Activated CD4-positive, alpha-beta T cell treated with anti-CD3 and anti-CD28 coated beads, Interleukin-2, amount 10 ng/mL, durations not matched to agents 7 days and 5 days (primary cell): ENCODE measurements at places on chromosomes 11 and 22.

GRCh38 chr22:30128511-30128910 is 48.2 kb downstream of the HORMAD2 start:
- DNase-seq, result no peak

- no peak for DNase-seq
Observed at GRCh38 chr11:71286701-71287643, 34.6 kb upstream of the SHANK2 start.

DNA sequence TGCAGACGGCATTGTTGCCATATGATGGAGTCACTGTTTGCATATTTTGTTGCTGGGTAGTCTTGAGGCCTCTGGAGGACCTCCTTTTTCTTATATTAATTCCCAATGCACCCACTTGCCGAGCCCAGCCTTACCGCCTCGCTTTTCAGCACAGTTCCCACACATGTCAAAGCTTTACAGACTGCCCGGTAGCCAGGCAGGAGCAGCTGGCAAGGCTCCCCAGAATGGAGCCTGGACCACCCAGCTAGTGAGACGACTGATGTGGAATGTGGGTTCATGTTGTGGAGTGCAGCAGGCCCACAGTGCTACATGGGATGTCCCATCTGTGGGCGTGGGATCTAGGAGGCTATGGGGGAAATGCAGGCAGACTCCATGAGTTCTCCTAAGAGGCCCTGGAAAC is 99.4 kb upstream of the MTMR2 start:
- DNase-seq, result no peak

- peak; percentile 88 for DNase-seq
Observed at GRCh38 chr11:45354976-45355705, 69.0 kb upstream of the SYT13 start.

DNA sequence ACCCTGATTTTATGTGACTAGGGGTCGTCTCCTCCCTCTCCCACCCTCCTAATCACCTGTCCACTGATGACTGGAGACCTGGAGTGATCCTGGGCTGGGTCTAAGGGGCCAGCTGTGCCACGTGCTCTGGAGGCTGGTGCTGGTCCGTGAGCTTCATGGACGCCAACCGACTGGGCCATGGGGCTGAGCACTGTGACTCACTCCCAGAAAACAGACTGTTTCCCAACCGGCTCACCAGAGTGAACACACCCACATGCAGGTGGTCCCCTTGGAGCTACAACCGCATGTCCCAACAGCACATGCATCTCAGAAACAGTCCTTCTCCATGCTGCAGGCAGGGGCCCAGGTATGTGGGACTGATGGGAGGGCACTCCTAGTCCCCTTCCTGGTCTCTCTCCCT is 14.0 kb upstream of the LMO1 start:
- DNase-seq, result no peak

DNA sequence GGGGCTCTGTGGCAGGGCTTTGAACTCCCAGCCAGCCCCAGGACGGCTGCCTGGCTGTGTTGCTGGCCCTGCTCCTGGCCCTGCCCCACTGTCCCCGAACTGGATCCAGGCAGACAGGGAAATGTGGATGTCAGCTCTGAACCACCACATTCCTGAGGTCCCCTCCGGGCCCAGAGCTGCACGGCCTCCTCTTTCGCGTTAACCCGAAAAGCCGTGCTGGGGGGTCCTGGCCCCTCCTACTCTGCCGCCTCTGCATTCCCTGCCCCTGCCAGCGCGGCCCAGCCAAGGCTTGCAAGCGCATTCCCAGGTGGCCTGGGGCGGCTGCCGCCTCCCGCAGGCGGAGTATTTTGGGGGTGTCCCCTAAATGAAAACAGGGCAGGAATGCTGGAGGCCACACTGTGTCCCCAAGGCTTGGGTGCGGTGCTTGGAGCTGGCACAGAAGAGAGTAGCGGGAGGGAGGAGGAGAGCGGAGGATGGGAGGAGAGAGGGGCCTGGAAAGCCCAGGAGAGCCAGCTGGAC is 5.4 kb downstream of the LINC01488 start:
- no peak for DNase-seq

GRCh38 chr22:42272431-42272999 is 2.1 kb upstream of the TCF20 start:
- DNase-seq, result no peak

DNA sequence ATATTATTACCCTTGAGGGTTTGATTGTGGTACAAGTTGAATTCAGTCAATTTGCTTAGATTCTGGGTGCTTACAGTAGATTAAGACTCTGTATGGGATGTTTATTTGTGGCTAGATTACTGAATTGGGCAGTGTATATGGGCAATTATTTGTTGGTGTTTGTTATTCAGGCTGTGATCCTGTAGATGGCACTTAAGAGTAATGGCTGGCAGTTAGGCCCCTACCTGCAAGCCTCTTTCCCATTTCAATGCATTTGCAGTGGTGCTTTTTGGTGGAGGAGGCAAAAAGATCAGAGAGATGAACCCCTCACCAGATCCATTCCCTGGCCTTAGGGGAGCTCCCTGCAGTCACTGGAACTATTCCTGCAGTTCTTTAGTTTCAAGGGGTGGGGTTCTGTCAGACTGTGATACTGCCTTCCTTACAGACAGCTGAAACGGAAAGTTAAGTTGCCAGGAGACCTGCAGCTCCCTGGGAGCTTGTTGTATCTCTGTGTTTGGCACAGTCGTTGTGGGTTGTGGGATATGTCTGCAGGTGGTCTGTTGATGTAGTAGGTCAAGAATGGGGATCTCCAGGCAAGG is 199.5 kb downstream of the AASDHPPT start:
- no peak for DNase-seq

DNA sequence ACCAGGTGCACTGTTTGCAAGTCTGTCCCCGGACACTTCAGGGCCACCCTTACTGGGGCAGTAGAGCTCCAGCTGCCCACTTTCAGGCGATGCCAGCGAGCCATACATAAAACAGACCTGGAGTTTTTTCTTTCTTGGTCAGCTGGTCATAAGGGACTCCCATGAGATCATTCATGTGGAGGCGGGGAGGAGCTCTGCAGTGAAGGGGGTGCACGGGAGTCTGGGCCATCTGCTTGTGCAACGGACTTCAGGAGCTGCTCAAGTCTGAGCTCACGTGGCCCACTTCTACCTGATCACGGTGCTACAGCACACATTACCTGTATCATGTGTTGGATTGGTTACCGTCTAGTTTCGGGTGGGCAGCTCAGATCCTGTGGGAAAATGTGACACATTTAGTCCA is 9.2 kb upstream of the MRGPRF start:
- DNase-seq, result no peak

GRCh38 chr11:88340366-88340935 is 2.9 kb upstream of the CTSC start:
- no peak for DNase-seq

- peak; percentile 50 for DNase-seq
Observed at GRCh38 chr11:72589802-72590761, 84.1 kb downstream of the PDE2A start.

DNA sequence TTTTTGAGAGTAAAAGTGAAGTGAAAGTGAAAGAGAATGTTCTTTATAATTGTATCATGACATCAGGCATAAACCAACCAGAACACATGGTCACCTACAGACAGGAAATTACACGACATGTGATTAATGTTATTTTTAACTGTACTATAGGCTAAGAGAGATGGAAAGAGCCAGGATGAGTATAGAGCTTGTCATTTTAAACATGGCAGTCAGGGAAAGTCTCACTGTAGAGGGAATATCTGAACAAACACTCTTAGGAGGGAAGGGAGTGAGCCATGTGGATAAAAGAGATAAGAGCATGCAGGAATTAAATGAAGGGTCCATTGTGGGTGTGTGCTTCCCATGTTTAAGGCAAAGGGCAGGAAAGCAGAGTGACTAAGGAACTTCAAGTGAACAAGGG is 599.1 kb upstream of the FAT3 start:
- no peak for DNase-seq

DNA sequence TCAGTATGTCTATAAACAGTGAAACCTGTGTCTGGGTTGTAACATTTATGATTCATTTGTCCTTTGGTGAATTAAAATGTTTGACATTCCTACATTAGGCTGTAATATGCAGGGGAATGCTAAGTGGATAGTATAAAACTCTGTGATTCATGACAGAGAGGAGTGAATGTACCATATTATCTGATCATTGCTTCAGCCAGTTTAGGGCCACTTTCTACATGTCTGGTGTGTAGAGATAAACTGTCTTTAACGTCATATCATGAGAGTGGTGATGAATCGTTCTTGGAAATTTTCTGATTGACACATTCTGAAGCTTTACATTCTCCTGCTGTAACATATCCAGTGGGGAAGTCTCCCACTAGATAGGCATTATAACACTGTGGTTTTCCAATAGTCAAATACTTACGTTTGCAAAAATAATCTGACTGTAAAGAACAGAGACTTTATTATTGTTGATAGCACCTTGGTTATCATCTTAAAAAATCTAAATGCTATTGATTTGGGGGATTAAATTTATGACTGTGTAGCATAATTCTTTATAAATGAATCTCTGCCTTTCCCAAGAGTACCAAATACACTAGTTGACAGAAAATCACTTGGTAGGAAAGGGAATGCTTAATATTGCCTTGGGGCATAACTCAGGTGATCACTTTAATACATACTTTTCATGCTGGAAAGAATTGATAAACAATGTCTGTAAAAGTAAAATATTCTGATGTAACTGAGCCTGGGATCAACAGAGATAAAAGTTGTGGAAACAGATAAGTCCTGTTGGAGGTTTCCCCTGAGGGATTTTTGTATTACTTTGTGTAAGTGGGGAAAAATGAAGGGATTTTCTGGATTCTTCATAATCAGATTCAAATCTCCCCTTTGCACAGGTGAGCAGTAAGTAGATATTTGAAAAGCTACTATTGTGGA is 427.9 kb downstream of the JRKL start:
- no peak for DNase-seq

GRCh38 chr11:32297611-32298011 is 137.7 kb downstream of the WT1 start:
- DNase-seq, result no peak

- DNase-seq, result no peak
Observed at GRCh38 chr11:64856382-64857227, 12.2 kb upstream of the CDC42BPG start.
